Nephron progenitor cell (in vitro differentiated cells): ENCODE measurements at places on chromosomes 5 and 9.

DNA sequence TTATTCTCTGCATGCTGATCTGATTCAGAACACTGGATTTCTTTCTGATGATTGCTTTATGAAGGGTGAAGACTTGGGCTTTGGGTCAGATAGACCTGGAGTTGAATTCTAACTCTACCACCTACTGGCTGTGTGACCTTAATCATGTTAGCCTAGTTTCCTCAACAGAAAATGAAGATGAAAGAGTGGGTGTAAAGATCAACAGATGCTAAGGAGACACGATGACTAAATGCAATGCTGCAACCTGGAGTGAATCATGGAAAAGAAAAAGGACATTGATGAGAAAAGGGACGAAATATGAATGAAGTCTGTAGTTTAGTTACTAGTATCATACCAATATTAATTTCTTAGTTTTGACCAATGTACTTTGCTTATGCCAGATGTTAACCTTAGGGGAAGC is 27.8 kb upstream of the DENND1A start:
- no peak for DNase-seq

DNA sequence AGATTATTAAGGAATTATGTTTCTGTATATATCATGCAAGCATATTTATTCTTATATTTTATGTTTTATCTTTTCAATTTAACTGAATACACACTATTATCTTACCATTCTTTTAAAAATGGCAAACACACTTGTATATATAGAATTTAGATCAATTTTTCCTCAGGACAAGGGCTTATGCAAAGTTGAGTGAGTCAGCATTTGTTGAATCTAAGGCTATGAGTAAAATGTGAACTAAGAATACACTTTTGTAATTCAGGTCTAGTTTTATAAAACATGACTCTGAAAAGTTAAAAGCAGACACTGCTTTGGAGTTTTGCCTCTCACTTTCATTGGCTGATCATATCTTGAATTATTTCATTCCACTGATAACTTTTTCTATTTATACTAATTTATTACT is 127.8 kb downstream of the FOCAD start:
- no peak for DNase-seq

DNA sequence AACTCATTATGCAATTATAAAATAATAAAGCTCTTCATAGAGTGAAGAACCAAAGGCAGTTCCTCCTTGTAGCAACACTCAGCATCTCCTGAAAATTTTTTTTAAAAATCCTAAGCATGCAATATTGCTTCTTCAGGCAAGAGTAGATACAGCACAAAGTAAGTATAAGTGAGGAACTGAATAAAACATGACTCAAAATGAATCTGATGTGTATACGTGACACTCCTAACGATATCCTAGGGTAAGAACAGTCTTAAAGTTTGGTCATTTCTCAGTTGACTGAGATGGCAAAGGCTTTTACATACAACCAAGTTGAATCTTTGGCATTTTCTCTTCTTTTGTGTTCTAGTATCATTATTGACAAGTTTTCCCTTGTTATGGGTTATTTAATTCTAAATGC is 41.1 kb upstream of the AOPEP start:
- no peak for DNase-seq

DNA sequence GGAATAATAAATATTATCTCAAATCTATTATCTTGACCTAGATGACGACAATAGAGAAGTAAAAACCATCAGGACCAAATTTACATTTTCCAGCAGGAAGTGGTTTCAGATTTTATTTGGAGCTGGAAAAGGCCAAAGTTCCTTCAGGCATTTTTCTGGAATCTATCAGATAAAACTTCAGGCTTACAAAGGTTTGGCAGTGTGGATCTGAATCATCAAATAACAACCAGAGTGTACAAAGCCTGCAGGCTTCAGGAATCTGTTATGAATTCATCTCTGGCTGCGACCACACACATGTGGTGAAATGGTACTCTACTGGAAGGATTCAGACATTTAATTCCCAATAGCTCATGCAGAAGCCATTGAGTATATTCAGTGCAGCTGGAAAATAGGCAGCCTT is 726.4 kb upstream of the GRAMD2B start:
- DNase-seq: no peak

GRCh38 chr9:111034898-111035539 is 3.3 kb downstream of the LPAR1 start:
- no peak for DNase-seq

DNA sequence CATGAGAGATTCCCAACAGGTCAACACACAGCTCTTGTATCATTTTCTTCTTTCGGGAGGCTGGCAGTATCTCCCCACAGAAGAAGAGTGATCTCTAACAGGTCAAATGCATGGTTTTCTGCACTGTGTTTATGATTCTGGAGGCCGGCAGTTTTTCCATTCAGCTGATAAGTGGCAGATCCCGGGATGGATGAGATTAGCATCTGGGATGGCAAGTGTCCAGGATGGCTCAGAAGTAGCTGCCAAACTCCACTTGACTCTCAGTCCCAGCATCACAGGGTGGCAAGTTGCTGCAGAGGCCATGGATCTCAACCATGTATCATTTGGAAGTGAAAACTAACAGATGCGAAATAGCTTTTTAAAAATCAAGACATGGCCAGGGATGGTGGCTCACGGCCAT is 97.8 kb upstream of the SLC44A1 start:
- DNase-seq: no peak

DNA sequence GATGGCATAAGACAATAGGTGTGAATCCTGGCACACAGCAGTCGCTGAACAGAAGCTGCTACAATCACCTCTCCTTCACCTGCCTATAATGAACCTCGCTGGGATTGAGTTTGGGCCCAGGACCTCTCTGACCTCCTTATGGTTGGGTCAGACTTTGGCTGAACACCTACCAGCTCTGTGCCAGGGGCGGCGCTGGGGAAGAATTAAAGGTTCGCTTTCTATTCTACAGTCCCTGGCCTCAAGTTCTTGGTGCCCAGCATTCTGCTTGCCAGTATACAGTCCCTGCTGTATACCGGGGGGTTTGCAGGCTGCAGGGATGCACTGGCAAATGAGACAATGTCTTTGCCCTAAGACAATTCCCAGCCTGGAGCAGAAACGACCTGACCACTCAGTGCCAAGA is 895 bp upstream of the STRBP start:
- DNase-seq: no peak

- peak; percentile 20 for DNase-seq
Observed at GRCh38 chr9:122125509-122126330, 32.6 kb upstream of the TTLL11 start.

GRCh38 chr9:137974746-137975526 is 97.4 kb downstream of the CACNA1B start:
- no peak for DNase-seq

- DNase-seq: peak; percentile 9
Observed at GRCh38 chr5:116571568-116572349, 2.9 kb downstream of the SEMA6A start.

GRCh38 chr5:129249886-129250285 is 155.3 kb downstream of the ISOC1 start:
- no peak for DNase-seq

- no peak for DNase-seq
Observed at GRCh38 chr9:135076876-135077430, 10.5 kb upstream of the OLFM1 start.

GRCh38 chr5:142364251-142365145 is 39.7 kb upstream of the SPRY4 start:
- peak; percentile 56 for DNase-seq

- peak; percentile 32 for DNase-seq
Observed at GRCh38 chr5:36728697-36729543, 122.5 kb downstream of the SLC1A3 start.

- no peak for DNase-seq
Observed at GRCh38 chr5:40618926-40619325, 60.8 kb upstream of the PTGER4 start.

- DNase-seq: no peak
Observed at GRCh38 chr9:93500571-93501298, 47.4 kb upstream of the FAM120AOS start.

DNA sequence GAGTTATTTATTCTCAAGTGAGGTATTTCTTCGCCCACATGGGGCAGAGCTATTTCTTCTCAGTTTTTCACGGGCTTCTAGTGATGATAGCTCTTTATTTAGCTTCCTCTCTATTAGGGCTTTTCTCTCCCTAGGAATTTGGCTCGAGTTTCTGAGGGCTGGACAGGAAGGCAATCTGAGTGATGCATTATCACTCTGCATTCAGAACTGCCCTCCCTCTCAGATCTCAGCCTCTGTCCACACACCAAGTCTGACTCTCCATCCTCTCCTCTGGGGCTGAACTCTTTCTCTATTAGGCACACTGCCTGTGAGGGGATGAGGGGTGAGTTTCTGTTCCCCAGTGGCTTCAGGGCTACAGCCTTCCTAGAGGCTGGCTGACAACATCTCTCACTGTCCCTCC is 14.9 kb upstream of the SCAMP1 start:
- no peak for DNase-seq

DNA sequence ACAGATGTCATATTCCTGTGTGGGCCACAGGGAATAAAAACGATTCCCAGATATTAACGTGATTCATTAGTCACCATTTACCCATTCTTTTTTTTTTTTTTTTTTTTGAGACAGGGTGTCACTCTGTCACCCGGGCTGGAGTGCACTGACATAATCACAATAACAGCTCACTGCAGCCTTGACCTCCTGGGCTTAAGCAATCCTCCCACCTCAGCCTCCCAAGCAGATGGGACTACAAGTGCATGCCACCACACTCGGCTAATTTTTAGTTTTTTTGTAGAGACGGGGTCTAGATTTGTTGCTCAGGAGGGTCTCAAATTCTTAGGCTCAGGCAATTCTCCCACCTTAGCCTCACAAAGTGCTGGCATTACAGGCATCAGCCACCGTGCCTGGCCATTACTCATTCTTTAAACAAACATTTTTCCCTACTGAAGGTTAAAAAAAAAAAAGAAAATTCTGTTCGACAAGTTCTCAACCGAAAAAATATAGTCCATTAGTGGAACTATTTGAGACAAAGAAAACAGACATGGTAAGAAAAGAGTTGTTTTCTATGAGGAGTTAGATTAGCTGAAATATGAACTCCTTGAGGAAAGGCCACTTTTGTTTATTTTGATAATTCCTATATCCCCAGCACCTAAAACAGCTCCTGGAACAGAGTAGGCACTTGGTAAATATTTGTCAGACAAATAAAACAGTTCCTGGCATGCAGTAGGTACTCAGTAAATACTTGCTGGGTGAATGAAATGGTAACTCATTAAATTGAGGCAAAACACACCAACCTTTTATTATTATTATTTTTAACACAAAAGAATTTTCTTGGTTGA is 32.1 kb upstream of the PDCL start:
- no peak for DNase-seq

- DNase-seq: no peak
Observed at GRCh38 chr9:15249981-15250380, 57.0 kb downstream of the TTC39B start.

DNA sequence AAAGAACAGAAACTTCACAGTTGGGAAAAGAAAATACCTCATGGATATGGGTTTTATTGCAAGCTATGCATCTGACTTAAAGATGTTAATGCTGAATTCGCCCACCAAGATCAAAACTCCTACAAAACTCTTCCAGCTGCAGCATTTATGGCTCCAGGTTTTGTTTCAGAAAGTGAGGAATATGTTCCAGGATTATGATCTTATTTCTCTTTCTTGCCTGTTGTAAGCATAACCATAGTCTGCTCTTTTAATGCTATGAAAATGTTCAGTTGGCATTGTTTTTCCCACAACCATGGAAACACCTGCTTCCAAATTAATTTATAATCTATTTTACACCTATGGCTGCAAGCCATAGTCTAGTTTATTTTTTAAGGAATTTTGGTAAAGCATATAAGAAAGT is 34.9 kb upstream of the FST start:
- DNase-seq: no peak

DNA sequence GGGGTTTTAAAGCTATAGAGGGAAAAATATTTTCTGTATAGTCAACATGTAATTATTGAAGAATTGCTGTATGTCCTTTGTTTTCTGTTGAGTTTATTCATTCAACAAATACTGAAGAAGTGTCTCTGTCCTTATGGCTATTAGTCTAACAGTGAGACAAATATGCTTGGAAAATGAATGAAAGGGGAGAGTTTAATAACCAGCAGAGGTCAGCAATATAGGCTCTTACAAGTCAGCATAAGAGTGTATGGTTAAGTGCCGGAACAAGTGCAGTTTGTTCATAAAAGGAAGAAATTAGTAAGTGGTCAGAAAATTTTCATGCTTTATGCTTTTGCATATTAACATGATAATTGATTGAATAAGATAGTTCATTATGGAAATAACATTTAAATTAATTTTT is 3.6 kb downstream of the SCAMP1 start:
- DNase-seq: no peak

- no peak for DNase-seq
Observed at GRCh38 chr5:179889885-179890284, 17.8 kb downstream of the TBC1D9B start.

- DNase-seq: no peak
Observed at GRCh38 chr9:79382044-79382443, 189.7 kb upstream of the TLE4 start.

GRCh38 chr5:141518618-141519015 is 29.7 kb downstream of the PCDHGC5 start:
- no peak for DNase-seq

DNA sequence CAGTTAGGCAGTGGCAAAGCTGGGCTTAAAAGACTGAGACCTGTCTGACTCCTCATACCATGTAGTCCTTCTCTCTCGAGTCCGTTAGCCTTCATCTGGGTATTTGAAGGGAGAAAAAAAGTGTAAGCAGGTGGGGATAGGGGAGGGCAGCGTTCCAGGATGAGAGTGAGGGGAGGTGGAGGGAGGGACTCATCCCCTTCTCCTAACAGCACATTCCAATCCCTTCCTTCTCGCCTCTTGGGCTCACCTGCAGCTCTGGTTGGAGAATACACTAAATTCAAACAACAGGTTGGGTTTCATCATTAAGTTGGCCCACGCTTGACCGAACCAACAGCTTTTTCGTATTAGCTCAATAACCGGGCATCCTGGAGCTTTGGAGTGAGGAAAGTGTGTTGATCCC is 3.6 kb downstream of the NEURL1B start:
- no peak for DNase-seq

- DNase-seq: no peak
Observed at GRCh38 chr5:148162038-148162437, 6.3 kb upstream of the SPINK14 start.

- no peak for DNase-seq
Observed at GRCh38 chr5:179777909-179778308, 15.9 kb upstream of the LTC4S start.

DNA sequence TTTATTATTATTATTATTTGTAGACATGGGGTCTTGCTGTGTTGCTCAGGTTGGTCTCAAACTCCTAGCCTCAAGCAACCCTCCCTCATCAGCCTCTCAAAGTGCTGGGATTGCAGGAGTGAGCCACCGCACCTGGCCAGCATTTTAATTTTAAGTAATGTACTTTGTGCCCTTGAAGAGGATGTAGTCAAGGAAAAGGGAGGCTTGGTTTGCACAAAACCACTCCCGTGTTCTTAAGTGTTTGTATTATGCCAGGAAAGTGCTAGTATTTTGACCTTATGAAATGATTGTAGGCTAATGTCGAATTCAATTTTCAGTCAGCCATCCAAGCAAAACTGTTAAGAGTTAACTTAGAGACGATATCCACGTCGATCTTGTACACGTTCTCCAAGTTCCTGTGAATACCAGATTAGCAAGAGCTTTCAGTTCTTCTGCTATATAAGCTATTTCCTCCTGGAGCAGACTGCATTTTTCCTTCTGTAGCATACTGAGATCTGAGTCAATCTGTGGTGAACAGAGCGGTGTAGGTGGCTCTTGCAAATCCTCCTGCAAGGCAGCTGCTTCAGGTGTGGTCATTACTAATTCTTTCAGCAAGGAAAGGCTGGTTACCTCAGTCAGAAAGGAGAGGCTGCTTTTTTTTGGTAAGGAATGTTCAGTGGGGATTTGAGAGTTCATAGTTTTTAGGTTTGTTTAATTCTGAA is 23.7 kb downstream of the CCDC171 start:
- no peak for DNase-seq
